ENCODE measurements at places on chromosomes 7 and 10. TPM values are rescaled to one million over a fixed set of nuclear protein-coding genes. Genes with fewer than 3 reads are reported as not detected.

The MRC1 gene
- 23.8 TPM for total RNA-seq

The OIT3 gene
- total RNA-seq: 0.19 TPM

DNA sequence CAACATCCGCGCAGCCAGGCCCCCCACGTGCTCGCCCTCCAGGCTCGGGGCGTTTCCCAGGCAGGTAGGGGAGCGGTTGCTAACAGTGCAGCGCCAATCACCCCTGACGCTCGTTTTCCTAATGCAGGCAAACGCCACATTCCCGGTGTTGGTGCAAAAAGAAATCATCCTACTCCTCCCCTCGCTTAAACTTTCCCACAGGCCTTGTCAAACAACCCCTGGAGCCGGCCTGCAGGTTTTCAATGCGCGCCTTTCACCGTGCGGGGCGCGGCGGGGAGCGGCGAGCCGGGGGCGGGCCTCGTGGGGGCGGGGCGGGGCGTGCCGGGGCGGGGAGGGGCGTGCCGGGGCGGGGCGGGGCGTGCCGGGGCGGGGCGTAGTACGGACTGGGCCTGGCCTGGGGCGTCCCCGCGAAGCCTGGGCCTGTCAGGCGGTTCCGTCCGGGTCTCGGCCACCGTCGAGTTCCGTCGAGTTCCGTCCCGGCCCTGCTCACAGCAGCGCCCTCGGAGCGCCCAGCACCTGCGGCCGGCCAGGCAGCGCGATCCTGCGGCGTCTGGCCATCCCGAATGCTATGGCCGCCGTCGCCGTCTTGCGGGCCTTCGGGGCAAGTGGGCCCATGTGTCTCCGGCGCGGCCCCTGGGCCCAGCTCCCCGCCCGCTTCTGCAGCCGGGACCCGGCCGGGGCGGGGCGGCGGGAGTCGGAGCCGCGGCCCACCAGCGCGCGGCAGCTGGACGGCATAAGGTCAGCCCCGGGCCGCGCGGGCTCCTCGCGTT lies at the start of gene ECHDC3:
TSS of gene ECHDC3 (plus strand) at position 374 of the 770 bp plus-strand sequence. CDS start at position 569, 195 bp downstream.
- no peak for DNase-seq

The FAM13C gene
- total RNA-seq: 1.7 TPM

- DNase-seq: no peak
These were observed 103.2 kb upstream of the WAC start for GRCh38 chr10:28429573-28430216.

DNA sequence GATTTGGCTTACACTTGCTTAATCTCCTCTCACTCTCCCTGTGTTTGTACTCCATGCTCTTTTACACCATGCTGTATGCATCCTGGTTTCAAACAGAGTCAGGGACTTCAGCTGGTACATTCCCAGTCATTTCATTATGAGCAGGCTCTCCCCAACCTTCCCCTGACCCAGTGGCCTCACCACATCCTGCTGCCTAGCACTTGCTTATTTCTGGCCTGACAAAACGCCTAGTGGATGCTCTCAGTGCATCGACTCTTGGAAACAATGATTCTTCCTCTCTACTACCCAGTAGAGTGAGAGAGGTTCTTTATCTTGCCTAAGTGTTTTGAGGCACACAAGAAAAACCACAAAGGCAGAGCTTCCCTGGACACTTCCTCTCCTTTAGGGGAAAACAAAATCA lies 63.4 kb downstream of the CAV1 start:
- DNase-seq: no peak

The GIMAP4 gene
- 83.5 TPM for total RNA-seq

GRCh38 chr10:82313401-82313800 lies 438.4 kb downstream of the NRG3 start:
- no peak for DNase-seq

- no peak for DNase-seq
These were observed 682.7 kb upstream of the FZD8 start for GRCh38 chr10:36324831-36325230.

The ANKRD7 gene
- total RNA-seq: not detected

DNA sequence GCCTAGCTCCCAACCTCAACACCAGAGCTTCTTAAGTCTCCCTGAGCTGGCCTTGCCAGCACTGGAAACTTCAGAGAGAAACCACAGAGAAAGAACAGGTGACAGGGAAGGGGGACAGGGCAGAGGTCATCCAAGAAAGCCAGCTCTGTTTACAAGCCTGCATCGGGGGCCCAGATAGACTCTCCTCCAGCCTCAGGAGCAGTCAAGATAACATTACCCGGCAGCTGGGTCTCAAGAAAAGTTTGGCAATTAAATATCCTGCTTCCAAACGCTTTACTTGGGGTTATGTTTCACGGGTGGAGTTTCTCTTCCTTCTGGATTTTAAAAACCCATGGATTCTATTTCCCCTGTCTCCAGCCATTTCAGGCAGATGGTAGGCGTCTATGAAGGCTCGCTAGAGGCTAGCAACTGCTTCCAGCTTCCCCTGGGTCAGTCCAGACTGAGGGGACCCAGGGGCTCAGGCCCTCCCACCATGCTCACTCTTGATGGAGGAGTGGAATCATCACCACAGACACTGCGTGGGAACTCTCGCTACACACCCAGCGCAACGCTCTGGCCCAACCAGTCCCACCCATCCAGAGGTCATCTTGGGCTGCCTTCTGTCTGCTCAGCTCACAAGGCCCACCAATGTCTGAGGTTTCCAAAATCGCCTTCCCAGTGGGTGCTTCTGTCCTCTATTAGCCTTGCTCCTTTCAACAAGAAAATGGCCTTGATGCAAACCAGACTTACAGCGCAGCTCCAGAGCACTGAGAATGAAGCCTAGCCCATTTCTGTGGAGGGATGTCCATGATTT lies 48.8 kb downstream of the SH3PXD2A start:
- no peak for DNase-seq

The TMEM229A gene
- total RNA-seq: not detected

The KLF14 gene
- not detected for total RNA-seq

DNA sequence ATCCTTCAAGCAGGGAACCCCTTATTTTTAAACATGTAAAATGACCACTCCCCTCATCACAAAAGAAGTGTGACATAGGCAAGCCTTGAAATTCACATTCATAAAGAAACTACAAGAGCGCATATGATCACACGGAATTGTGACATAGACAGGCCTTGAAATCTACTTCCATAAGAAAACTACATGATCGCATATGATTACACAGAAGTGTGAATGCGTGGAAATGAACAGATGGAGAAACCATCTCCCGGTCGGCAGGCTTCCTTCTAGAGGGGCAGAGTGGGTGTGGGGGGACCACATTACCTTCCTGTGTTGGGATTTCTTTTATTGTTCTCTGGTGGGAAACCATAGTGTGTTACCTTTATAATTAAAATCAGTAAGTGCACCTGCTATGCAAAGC lies 285.1 kb upstream of the ADARB2 start:
- DNase-seq: no peak

Data from glomerular endothelial cell (primary cell).